ENCODE measurements at places on chromosomes 2 and 18.

DNA sequence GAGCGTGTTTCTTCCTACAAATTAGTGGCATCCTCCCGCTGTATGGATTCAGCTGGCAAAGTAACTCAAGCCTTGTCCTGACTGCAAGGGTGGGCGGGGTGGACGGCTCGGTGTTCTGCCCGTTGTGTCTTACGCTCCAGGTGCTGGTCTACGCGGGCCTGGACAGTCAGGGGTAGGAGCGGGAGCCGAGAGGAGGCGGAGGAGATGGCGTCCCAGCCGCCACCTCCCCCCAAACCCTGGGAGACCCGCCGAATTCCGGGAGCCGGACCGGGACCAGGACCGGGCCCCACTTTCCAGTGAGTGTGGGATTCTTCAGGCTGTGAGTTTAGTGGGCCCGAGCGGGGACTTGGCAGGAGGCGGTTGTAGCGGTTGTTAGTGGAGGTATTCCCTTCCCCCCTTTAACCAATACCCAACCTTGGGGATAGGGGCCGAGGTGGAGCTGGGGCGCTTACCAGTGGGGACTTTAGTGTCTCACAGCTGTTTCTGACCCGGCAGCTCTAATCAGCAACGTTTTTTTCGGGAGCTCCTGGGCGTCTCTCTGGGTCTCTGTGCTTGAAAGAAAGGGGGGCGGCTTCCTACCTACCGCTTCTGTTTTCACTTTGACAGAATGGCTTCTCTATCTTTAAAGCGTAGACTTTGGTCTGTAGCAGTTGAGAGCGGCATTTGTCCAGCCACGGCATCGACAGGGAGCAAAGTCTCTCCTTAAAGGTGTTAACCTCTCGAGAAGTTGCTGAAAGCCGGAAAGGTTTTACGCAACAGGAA, at the start of the genes PEX13 and PUS10:
TSS of gene PEX13 (plus strand) at position 165 of the 762 bp plus-strand sequence. CDS start at position 205, 40 bp downstream.
TSS of gene PUS10 (minus strand) at position 700 of the 762 bp plus-strand sequence. CDS start 6,365 bp downstream, outside the sequence.
- peak; percentile 84 for DNase-seq

GRCh38 chr2:145744541-145745386, 1224.8 kb upstream of the ZEB2 start:
- DNase-seq, result peak; percentile 51

DNA sequence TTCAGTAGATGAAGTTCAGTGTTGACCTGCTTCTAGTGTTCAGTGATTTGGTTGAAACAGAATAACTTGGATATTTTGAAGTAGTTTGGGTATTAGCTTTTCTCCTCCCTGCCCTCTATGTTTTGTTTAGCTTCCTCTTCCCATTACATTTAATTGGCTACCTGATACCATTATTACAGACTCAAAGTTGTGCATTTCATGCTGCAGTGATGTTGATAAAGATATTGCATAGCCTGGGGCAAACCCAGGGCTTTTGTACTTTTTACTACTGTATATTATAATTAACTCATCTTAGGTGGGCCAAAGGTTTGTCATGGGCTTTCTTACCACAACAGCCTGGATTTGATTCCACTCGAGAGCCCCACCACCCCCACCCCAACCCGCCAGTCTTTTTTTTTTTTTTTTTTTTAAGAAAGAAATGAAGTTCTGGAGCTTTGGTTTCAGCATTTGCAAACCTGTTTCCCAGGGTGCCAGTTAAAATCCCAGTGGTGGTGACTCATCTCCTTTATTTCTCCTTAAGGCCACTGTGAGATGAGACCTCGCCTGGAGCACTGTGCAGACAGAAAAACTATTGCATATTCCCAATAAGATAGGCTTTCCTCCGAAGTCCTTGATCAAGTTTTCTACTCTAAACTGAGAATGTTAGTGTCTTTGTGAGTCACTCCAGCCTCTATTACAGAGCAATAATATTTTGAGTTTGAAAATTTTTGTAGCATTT, 393.7 kb upstream of the FANCL start:
- peak; percentile 63 for DNase-seq

GRCh38 chr2:207767461-207768167, 2.1 kb downstream of the FZD5 start:
- no peak for DNase-seq

- peak; percentile 47 for DNase-seq
These were observed 749.6 kb upstream of the VRK2 start for GRCh38 chr2:57296795-57297517.

- no peak for DNase-seq
These were observed 13.3 kb downstream of the ARHGAP25 start for GRCh38 chr2:68747900-68748299.

DNA sequence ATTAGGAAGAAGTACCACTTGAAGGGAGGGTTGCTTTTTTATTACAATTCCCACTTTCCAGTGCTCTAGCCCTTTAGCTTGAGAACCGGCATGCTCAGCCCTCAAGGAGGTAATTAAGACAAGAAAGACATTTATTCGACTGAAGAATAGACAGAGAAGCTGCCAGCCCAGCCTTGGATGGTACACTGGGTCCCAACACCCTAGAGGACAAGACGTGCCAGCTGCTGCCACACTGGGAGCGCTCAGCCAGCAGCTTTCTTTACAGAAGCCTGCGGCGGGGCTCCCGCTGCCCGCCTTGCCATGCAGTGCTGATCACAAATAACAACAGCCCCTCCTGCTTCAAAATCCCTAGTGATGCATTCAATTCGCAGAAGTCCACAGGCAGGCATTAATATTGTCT, 746.3 kb upstream of the RAB6C start:
- DNase-seq, result no peak
